WTC11 (cell line): ENCODE measurements at places on chromosomes 4 and X. TPM values are rescaled to one million over a fixed set of nuclear protein-coding genes. Genes with fewer than 3 reads are reported as not detected.

SHROOM2 gene
- total RNA-seq = 12.3 to 14.8 TPM (median 12.3 TPM) in 3 replicates

TMPRSS11F gene
- total RNA-seq = not detected in 3 replicates

GC gene
- total RNA-seq = 0.76 to 1.9 TPM (median 1.7 TPM) in 3 replicates

SUPT20HL1 gene
- total RNA-seq = not detected in 3 replicates

RASSF6 gene
- 0.15 to 0.27 TPM (median 0.18 TPM) in 3 replicates for total RNA-seq

COX7B2 gene
- total RNA-seq = not detected in 3 replicates

RAB33B gene
- 5.7 to 7.5 TPM (median 6.5 TPM) in 3 replicates for total RNA-seq

PIM2 gene
- total RNA-seq = 146 to 184 TPM (median 182 TPM) in 3 replicates

MND1 gene
- 35.9 to 36.7 TPM (median 36.0 TPM) in 3 replicates for total RNA-seq
